ENCODE measurements at places on chromosomes 2 and 18.

GRCh38 chr2:85169581-85169980 lies 36.4 kb downstream of the TCF7L1 start:
- no peak for DNase-seq

DNA sequence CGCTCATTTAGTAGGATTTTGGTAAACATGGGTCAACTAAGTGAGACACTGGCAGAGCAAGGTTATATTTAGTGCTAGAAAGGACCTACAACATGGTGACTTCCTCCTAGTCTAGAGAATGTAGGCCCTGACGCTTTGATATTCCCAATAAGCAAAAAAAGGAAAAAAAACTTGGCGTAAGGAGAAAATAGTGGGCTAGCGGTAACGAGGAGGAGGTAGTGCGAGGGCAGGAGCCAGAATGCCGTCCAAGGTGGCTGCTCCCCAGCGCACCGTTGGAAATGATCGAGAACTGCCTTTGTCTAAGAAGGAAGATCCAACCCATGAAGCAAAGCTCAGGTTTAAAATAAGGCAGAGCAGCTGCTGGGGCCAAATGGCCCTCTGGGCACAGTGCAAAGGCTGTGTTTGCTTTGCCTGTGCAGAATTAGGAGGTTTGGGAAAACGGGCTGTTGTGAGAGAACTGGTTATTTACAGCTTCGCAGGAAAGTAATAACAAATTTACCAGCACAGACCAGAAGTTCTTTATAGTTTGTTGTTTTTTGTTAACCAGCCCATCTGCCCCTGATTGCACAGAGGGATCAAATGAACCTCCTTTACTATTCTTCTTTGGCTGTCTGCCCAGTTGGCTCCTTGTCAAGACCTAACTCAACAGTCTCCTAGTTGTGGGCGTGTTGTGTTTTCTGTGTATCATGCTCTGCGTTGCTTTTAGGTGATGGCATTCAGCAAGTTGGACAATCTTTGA lies 86.6 kb downstream of the ITGB1BP1 start:
- DNase-seq = no peak

DNA sequence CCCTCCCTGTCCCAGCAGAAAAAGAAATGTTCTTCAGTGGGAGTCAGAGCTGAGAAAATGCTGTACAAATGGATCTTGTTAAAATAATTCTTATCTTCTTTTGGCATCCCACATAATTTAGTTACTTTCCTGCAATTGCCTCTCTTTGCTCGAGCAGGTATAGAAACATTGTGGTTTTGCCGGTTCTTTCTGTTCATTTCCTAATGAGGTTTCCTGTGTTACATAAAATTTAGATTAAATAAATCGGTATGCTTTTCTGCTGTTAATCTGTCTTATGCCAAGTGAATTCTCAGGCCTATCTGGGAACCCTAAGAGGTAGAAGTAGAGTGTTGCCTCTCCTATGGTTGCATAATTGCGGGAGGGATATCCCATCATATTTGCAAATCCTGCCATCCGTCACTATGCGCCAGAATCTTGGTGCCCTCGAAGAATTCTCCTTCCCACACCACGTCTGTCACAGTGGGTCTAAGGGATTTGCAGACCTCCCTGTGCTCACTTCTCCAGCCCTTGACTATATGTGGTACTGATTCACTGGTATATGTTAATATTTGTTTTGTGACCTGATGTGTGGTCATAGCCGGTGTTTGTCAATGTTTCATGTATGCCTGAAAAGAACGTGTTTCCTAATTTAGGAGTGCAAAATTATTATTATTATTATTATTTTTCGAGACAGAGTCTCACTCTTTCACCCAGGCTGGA lies 12.2 kb upstream of the HDAC4 start:
- DNase-seq = no peak

GRCh38 chr2:190113000-190113399 lies 50.5 kb upstream of the MSTN start:
- no peak for DNase-seq

GRCh38 chr18:23593720-23594119 lies 7.4 kb upstream of the NPC1 start:
- DNase-seq = no peak

DNA sequence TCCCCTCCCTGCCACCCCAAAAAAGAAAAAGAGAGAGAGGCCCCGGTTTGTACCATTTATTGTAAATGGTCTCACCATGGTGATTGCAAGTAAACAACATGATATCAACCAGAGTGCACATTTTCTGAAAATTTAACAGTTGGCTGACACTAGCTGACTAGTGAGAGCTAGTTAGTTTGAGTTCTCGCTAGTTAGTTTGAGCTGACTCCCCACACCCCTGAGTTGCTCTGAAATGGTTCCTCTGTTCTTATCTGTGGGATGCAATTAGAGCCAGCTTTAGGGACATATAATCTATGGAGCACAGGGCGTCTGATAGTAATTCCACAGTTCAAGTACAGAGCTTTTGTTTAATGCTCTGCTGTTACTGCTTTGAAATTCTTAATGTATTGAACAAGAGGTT lies 13.1 kb downstream of the CASP10 start:
- DNase-seq = no peak

- DNase-seq = no peak
Measured at GRCh38 chr2:188425266-188425665, 133.6 kb downstream of the GULP1 start.

DNA sequence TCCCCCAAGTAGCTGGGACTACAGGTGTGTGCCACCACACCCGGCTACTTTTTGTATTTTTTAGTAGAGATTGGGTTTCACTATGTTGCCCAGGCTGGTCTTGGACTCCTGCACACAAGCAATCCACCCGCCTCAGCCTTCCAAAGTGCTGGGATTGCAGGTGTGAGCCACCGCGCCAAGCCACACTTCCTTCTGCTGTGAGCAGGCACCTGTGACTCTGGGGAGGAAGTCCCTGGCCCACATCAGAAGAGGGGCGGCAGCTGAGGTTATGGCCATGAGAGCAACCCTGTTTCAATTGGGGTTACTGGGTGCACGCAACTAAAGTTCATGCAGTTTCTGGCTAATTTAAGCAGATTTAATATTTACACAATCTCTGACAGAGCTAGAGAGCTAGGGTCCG lies 91.0 kb downstream of the PLB1 start:
- no peak for DNase-seq

DNA sequence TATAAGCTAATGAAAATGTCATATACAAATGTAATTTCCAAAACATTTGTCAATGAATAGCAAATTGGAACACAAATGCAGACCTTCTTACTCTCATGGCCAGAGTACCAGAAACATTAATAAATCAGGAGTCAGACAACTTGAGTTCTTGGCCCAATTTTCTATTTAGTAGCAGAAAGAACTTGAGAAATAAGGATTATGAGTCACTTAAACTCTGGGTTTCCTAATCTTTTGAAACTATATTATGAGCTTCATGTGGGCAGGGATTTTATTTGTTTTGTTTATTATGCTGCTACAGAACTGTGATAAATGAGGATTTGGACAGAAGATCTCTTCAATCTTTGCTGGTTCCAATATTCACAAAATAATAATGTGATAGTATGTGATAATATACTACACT lies 686.7 kb downstream of the NR4A2 start:
- no peak for DNase-seq

DNA sequence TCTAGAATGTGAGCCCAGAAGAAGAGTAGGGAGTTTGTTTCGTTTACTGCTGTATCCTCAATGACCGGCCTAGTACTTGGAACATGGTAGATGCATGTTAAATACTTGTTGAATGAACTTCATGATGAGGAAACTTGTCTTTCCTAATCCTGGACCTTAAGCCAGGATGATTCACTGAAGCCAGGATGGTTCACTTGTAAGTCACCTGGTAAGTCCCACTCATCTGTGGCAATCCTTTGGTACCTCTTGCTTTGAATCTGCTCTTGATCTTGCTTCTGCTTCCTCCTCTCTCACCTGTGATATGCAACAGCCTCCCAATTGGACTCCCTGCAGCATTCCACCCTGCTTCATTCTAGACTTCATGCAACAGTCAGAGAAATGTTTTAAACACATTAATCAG lies 43.6 kb downstream of the QPCT start:
- DNase-seq = no peak

DNA sequence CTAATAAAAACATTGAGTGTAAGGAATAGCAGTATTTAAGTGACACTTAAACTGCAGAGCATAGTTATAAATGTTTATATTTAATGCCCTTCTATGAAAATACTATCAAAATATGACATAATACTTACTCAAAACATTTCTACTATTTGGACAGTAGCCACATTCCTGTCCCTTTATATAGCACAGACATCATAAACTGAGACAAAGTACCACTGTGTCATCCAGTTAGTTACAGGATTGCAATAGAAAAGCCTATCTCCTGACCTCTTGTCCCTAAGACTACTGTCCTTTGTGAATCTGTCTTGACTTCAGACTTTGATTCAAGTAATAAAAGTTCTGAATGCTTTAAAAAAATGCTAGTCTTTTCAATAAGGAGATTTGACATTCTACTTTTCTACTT lies 1528.5 kb upstream of the NXPH2 start:
- no peak for DNase-seq

- DNase-seq = no peak
Measured at GRCh38 chr2:27680571-27680970, 16.9 kb downstream of the SLC4A1AP start.

- DNase-seq = no peak
Measured at GRCh38 chr2:123502931-123503330, 522.2 kb upstream of the CNTNAP5 start.

GRCh38 chr2:50125246-50125645 lies 906.7 kb downstream of the NRXN1 start:
- DNase-seq = no peak

GRCh38 chr18:46636040-46636630 lies 20.9 kb downstream of the LOXHD1 start:
- DNase-seq = no peak

DNA sequence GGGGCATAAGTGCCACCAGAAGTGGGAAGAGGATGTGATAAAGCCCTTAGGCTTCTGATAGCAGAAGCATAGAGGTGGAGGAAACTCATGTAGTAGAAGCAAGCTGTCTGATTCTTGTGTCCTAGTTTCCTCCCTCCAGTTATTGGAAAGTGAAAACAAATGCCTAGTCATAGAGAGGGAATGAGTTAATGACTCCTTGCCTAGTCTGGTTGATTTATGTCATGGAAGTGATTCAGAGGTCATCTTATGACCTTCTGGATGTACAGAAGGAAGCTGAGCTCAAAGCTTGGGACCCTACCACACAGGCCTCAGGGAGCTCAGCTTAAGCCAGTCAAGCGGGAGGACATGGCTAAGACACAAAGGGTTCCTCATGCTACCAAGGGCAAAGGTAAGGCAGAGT lies 232.2 kb downstream of the THSD7B start:
- no peak for DNase-seq

GRCh38 chr18:23146861-23147469 lies 11.7 kb downstream of the CABLES1 start:
- DNase-seq = no peak

- DNase-seq = no peak
Measured at GRCh38 chr2:71346065-71346464, 14.5 kb downstream of the ZNF638 start.

DNA sequence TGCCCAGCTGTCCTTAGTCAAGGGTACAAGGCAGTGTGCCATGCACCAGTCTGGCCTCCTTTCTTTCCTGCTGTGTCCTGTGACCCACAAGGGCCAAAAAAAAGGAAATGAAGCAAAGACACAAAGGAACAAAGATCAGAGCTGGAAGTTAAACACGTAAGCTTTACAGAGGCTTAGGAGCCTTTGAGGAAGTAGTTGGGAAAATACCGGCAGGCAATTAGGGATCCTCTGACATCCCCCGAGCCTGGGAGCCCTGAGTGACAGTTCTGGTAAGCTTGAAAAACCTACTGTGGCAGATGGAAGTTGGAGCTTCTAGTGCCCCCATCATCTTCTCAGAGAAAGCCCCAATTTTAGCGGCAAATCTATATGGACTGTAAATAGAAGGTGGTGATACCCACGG lies 78.5 kb downstream of the SPRED2 start:
- DNase-seq = no peak

DNA sequence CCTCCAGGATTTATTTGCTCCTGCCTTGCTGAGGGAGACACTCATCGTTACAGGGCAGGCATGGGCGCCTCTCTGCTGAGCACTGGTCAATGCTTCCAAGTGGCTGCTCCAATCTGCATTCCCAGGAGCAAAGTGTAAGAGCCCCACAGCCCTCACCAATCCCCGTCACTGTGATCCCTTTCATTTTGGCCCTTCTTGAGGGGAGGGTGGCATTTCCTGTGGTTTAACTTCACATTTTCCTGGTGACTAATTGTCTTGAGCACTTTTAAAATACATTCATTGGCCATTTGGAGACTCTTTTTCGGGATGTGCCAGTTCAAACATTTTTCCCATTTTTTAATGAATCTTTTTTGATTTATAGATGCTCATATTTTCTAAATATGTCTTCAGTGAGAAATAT lies 33.0 kb downstream of the TPO start:
- no peak for DNase-seq

DNA sequence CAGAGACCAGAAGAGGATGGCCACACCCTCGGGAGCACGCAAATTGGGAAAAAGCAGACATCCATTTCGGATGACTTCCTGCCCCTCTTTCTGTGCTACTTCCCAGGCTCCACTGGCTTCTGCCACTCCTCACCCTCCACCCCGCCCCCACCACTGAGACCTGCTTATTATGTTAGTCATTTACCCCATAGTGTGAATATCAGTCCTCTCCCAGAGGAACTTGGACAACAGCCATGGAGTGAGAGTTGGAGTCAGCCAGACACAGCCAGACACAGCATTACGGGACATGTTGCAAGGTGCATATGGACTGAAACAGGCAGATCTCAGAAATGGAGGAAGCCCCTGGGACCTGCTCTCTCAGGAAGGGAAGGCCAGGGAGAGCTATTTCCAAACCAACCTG lies 51.8 kb downstream of the CTIF start:
- DNase-seq = no peak

DNA sequence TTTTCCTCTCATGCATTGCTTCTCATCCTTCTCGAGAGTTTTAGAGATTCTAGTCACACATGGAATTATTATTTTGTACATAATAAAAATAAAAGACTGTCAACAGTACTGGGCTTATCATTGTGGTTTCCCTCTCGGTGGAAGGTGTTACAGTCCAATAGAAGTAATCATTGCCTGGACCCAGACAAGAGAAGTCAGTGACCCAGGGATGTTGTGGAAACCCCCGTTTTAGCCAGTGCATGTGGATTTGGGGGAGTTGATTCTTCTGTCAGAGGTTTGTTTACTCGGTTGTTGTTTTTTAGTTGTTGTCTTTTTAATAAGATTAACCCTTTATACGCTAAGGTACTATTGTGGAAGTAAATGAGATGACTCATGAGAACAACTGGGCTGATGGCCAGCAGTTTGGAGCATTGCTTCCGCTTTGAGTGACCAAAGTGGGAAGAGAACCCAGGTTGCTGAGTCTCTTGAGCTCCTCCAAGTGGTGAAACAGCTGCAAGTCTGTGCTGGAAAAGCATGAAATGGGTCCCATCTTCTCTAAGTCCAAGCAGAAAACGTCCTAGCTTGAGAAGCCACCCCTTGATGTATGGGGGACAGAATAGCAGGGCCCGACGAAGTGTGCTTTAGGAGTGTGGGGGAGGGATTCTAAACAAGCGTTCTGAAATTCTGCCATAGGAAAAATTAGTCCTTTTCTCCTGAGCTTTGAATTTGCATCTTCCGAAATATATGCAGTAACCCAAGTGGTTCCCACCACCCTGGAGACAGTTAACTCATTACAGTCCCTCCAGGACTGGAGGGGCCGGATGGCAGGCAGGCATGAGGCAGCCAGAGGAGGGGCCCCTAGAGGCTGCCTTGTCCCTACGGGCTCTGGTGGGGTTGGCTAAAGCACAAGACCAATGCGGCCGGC lies 61.8 kb upstream of the GPR45 start:
- no peak for DNase-seq
